HuH-7 (cell line): ENCODE measurements at places on chromosomes 16 and 17.

GRCh38 chr17:67891481-67892119 lies 66.3 kb downstream of the BPTF start:
- DNase-seq = peak; percentile 32

GRCh38 chr17:6936370-6937028 lies 59.4 kb upstream of the ALOX12 start:
- no peak for DNase-seq

- no peak for DNase-seq
These were observed 33.9 kb downstream of the BAHCC1 start for GRCh38 chr17:81428948-81429774.

DNA sequence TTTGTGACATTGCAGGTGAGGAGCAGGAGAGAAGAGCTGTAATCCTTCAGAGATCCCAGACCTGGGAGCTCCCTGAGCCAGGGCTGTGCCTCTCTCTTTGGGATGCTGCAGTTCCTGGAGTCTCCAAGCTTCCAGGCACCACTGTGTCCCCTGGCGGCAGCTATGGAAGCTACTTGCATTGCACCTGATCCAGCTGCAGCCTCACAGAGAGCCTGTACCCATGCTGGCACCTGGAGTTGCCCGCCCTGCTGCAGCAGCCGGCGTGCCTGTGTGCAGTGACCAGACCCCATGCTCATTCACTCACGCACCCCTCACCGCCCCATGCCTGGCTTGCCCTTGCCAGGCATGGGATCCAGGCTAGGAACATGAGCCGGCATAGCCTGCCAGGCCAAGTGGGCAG lies 51.8 kb upstream of the MED9 start:
- DNase-seq = no peak

- no peak for DNase-seq
These were observed 7.2 kb downstream of the SOCS7 start for GRCh38 chr17:38358586-38359513.

- DNase-seq = no peak
These were observed 4.4 kb downstream of the SMARCD2 start for GRCh38 chr17:63837962-63838600.

GRCh38 chr17:38798614-38799500 lies 499 bp downstream of the PIP4K2B start:
- peak; percentile 31 for DNase-seq

DNA sequence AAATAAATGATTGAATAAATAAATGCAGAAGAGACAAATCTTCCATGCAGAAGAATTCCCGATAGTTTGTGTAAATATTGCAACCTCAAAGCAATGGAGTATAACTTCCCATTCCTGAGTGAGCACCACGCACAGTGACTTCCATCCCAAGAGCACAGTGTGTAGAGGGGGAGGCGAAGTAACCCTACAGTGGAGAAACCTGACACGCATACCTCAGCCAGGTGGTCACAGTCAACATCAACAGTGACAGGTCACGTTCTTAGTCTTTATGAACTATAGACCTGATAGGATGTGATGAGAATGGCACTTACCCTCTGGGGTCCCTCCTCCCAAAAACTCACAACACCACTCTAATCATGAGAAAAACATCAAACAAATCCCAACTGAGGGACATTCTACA lies 111.6 kb downstream of the DYNLRB2 start:
- DNase-seq = no peak

GRCh38 chr17:82949361-82949760 lies 109.5 kb upstream of the ZNF750 start:
- no peak for DNase-seq

DNA sequence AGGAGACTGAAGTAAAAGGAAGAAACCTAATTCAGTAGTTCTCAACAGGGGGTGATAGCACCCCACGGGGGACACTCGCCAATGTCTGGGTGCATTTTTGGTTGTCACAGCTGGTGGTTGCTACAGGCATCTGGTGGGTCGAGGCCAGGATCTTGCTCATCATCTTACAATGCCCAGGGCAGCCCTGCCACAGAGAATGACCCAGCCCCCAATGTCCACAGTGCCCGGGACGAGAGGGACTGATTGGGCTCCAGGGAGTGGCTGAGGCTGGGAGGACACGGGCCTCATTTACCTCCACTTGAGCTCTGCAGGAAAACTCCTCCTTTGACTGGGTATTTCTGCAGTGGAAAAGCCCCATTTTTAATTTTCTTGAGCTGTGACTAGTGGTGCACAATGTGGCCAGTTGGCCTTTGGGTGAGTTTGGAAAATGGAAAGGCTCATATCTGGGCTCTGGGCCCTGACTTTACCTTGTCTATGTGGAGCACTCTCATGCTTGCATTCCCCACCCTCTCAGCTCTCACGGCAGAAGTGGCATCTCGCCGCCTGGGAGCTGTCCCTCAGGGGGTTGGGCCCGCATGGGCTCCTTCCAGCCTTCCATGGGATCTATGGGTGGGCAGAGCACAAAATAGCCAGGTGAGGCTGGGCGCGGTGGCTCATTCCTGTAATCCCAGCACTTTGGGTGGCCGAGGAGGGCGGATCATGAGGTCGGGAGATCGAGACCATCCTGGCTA lies 37.7 kb upstream of the IRF8 start:
- no peak for DNase-seq

DNA sequence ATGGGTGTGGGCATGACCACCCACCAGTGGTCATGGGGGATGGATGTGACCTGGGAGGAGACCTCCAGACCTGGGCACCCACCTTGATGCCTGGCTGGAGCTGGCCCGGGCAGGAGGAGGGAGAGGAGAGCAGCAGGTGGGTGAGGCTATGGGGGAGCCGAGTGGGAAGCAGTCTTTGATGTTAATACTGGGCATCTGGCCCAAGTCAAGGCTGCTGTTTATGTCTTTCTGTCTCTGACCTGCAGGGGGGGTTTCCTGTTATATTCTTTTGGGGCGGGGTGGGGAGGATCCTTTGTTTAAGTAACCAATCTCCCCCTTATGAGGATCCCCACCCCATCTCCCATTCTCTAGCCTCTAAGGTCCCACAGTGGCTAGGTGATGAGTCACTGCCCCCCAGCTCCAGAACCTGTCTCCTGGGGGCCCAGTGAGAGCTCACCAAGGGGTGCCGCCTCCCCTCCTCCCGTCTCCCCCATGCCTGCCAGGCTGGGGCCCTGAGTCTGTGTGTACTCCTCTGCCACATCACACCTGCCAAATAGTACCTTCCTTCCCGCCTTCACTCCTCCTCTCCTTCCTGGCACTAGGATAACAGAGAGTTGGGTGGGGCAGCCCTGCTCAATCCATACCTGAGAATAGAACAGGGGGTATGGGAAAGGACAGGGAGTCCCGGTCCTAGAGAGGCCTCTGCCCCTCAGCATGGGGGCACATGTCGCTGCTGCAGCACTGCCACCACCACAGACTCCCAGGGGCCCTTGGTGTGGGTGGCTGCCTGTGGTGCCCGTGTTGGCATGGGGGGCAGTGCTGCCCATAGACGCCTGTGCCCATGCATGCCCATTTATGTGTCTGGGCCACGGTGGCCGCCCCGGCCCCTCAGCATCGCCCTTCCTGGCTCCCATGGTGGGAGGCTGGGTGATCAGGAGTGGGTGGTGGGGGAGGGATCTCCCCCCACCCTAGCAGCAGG lies 7.3 kb downstream of the THRA start:
- DNase-seq = no peak

DNA sequence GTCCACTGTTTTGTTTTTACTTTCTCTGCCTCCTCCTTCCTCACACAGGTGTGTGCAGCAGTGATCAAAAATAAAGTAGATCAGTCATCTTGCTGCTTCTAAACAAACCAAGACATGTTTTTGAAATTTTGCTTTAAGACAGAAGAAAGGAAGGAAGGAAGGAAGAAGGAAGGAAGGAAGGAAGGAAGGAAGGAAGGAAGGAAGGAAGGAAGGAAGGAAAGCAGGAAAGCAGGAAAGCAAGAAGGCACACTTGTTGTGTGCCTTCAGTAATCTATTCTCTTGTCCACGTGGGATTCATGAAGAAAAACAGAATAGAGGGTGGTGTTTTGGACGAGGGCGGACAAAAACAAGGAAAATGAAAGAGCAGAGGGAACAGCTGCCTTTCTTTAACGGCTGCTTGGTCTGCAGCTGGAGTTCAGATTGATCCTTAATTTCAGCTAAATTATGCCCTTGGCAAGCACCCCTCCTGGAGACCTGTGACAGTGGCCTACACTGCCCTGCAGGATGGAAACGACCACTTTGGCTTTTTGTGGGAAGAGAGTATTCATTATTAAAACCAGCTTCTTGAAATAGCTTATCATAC lies 188.5 kb upstream of the IRX3 start:
- no peak for DNase-seq

DNA sequence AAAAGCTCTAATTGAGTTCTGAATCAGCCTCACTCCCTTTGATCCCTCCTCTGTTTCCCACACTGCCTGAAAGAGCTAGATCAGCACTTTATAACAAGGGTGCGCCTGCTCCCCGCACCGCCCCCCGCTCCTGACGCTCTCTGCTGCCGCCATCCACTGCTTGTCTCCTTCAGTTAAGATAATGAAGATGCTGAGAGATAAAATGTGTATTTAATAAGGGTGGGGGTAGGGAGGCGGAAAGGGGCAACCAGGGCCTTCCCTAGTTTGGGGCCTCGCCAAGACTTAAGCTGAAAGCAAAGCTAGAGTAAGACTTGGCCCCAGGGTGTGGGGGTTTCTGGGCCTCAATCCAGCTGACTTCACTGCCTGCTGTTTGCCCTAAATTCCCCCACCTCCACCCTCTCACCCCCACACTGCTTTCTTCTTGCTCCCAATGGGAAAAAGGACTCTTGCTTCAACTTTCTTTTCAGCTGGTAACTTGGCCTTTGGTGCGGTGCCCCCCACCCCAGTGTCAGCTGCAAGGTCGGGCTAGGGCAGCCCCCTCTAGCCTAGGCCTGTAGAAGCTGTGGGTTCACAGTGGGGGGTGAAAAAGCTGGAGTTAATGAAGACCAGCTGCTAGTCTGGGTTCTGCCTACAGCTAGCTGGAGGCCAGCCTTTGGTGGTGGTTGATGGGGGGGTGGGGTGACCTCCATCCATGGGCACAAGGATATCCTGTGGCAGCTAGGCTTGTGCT lies 1.8 kb upstream of the RARA start:
- DNase-seq = no peak

DNA sequence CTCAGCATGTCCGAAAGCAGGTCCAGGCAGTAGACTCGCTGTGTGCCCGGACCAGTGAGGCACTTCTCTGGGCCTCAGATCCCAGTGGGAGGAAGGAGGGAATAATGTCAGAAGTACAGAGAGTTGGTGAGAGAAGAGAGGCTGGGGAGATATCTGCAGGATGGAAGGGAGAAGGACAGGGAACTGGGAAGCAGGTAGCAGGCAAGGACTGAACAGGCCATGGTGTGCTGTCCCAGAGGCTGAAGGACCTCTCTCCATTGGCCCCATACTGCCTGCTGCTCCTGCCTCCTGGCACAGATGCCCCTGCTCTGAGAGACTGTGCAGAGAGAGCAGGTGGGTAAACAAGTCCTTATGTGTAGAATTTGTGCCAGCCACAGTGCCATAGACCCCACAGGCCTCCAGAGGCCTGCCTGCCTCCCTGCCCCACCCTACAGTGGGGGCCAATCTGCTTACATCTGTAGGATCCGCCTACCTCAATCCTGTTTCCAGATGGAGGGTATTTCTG lies 34.2 kb upstream of the CRHR1 start:
- DNase-seq = no peak

DNA sequence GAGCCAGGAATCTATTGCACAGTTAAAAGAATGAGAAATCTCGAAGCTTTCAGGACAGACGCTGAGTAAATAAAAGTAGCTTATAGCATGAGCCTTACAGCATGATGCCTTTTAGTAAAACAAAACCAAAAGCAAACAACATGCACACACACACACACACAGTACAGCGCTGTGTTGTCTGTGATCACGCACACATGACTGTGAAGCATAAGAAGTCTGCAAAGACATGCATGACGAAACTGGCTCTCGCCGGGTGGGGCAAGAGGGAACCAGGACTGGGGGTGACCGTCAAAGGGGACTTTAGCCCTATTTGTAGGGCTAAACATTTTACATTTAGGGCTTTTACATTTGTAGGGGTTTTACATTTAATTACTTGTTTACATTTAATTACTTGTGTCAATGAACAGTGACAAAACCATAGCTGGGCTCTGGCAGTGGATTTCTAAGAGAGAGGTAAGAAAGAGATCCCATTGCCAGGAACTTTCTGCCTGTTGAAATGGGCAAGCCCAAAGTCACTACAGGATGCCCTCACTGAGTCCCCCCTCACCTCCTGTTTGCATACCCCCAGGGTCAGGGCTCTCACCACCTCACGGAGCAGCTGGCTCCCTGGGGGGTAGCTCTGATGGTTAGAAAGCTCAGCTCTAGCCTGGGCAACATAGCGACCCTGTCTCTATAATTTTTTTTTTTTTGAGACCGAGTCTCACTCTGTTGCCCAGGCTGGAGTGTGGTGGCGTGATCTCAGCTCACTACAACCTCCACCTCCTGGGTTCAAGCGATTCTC lies 2.0 kb upstream of the TNFRSF13B start:
- no peak for DNase-seq

DNA sequence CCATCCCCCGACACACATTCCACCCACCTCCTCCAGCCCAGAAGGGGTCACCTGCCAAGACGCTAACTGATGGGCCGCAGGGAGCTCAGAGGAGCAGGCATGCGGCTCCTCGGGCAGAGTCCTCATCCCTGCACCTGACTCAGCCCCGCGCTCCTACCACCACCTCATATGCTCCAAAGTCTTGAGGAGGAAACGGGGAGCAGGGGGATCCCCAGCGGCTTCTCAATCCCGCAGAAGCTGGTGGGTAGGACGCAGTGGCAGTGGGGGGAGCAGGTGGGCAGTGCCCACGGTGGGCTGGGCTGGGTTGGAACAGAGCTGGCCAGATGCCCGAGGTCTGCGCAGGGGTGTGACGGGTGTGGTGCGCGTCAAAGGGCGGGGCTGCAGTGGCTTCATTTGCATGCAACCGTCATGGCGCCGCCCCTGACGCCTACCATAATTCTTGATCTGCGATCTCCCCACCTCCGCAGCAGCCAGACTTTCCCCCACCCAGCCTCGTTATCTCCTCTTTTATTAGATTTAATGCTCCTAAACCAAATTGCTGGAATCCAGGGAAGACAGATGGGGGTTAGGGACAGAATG lies 39.0 kb upstream of the EMP2 start:
- DNase-seq = no peak

DNA sequence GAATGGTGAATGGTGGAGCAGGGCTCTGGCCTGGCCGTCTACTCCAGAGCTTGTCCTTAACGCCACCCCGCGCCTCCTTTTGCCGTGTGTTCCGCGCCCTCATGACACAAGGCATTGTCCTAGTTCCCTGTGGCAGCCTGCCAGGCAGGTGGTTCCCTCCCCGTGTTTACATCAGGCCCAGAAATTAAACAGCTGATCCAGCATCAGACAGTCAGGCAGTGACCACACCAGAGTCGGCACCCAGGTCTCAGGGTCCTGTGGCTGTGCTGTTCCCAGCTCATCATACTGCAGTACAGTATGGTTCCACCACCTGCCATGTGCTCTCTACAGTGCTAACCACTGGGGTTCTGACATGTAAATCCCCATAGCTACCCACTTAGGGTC lies 119.7 kb downstream of the RAB11FIP4 start:
- no peak for DNase-seq

GRCh38 chr17:56598466-56598865 lies 5.0 kb downstream of the NOG start:
- no peak for DNase-seq
